Activated CD8-positive, alpha-beta memory T cell treated with anti-CD3 and anti-CD28 coated beads, Interleukin-2, amount 50 U/mL, for 48 hours (primary cell): ENCODE measurements at places on chromosomes 6 and 20.

- DNase-seq = no peak
Measured at GRCh38 chr6:149458196-149458595, 26.6 kb downstream of the ZC3H12D start.

GRCh38 chr20:35492352-35492751 is 37.0 kb downstream of the CEP250 start:
- DNase-seq = no peak

- DNase-seq = no peak
Measured at GRCh38 chr6:143675946-143676345, 1.8 kb upstream of the PHACTR2 start.

GRCh38 chr6:111601886-111602285 is 3.8 kb downstream of the TRAF3IP2 start:
- DNase-seq = no peak

DNA sequence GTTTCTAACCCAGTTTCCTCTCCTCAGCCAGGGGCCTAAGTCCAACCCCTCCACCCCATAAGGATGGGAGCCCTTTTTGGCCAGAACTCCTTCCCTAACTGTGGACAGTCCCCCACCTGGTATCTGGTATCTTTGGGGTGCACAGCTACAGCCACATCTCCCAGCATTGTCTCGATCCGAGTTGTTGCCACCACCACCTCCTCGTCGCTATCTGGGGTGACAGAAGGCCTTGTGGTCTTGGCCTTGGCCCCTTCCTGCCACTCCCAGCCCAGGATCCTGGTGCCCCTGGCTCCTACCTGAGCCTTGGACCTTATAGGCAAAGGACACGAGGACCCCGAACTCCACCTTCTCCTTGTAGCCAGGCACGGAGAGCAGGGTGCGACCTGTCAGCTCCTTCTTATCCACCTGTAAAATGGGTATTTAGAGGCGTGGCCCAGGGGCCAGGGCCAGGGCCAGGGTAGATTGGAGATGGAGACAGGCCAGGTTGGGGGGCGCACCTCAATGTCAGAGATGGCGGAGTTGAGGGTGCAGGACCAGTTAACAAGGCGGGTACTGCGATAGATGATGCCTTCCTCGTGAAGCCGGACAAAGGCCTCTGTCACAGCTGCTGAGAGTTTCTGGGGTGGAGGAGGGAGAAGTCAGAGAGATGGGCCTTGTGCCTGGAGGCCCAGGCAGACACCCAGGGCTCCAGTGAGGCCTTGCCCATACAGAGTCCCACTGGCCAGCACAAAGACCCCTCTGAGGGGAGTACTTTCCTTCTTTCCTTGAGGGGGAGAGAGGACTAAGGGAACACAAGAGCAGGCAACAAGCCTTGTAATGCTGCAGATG is 7.2 kb upstream of the VWA7 start:
- DNase-seq = no peak

- no peak for DNase-seq
Measured at GRCh38 chr20:17896771-17897369, 71.7 kb downstream of the SNX5 start.

GRCh38 chr6:72969666-72970065 is 255.6 kb downstream of the KHDC1L start:
- no peak for DNase-seq

DNA sequence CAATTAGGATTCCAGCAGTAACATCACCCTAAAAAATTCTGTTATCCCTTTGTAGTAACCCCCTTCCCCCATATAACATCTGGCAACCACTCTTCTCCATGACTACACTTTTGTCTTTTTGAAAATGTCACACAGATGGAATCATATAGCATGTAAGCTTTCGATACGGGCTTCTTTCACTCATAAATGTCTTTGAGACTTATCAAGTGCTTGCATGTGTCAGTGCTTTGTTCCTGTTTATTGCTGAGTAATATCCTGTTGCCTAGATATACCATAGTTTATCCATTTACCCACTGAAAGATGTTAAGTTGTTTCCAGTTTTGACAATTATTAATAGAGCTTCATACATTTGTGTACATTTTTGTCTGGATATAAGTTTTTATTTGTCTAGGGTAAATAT is 10.4 kb upstream of the SNPH start:
- DNase-seq = no peak

DNA sequence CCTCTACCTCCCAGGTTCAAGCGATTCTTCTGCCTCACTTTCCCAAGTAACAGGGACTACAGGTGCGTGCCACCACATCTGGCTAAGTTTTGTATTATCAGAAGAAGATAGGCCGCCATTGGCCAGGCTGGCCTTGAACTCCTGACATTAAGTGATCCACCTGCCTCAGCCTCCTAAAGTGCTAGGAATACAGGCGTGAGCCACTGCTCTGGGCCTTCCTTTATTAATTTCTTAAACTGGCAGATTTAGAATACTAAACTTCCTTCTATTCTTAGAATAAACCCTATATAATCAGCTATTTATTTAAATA is 86.6 kb downstream of the HFE start:
- no peak for DNase-seq

- DNase-seq = no peak
Measured at GRCh38 chr6:158389193-158389919, 77.1 kb downstream of the TULP4 start.

- no peak for DNase-seq
Measured at GRCh38 chr6:2222275-2222842, 23.0 kb downstream of the GMDS start.
